ENCODE measurements at places on chromosomes 13 and 19. TPM values are rescaled to one million over a fixed set of nuclear protein-coding genes. Genes with fewer than 3 reads are reported as not detected.

Gene C19orf47
- total RNA-seq, result 21.0 TPM

Gene ARHGAP33
- total RNA-seq, result 8.5 TPM

Gene THSD8
- total RNA-seq, result 30.7 TPM

Gene UQCR11
- total RNA-seq, result 340 TPM

Gene S1PR5
- total RNA-seq, result 2.0 TPM

Gene CEACAM8
- not detected for total RNA-seq

Gene IL11
- total RNA-seq, result 40.4 TPM

Gene ZIC2
- not detected for total RNA-seq

Gene SLC10A2
- total RNA-seq, result not detected

Gene ZNF534
- not detected for total RNA-seq

All from HFFc6 (cell line).